ENCODE measurements at places on chromosomes 6 and 20.
A peak's percentile ranks its signal among the peaks of the same experiment; 100 is the strongest.

DNA sequence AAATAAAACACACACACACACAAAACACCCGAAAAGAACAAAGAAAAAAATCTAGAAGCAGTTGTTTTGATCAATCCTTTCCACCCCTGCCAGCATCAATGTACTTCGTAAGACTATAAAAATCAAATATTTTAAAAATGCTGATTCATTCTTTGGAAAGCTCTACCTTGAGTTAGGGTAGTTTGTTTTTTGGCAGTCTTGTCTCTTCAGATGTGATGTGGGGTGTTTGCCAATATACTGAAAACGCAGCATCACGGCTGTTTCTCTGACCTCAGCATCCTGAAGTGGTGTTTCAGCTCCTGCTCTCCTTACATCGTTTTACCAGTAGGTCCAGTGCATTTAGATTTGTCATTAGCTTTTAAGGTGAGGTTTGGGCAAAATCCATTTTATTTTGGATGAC lies 526.0 kb downstream of the UTRN start:
- no peak for DNase-seq

DNA sequence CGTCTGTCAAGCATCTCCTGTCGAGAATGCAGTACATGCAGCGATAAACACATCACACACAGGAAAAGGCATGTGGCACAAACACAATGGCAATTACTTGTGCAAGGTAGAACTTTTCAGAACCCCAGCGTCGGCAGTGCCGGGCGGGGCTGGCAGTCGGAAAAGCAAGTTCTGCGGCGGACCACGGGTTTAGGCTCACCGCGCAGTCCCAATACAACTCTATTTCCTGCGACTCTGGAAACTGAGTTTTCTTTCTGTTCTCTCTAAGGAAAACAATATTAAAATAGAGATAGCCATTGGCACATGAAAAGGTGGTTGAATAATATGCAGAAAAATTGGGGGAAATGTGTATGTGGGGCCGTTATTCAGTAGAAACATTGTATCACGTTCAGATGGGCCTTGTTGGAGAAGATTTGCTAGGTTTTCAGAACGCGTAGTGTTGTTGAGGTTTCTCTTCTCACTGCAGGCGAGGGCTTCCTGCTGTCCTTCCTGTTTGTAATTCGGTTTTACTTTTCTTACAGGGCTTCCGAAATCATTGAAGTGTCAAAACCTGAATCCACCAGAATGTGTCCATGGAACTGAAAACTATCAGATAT lies 369.5 kb downstream of the THBS2 start:
- no peak for DNase-seq

DNA sequence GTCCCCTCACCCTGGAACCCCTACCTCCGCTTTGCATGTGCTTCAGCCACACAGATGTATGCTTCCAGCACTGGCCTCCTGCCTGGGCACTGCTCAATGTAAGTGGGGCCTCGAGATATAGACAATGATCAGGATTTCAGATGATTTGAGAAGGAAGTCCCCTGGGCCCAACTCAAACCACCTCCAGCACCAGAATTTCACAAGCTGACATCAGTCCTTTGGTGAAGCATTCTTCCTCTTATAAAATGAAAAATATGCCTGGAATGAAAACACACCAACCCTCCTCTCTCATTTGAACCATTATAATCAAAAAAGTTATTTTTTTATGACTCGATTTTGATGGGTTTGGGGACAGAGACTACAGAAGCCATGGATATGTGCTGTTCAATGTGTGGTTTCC lies 48.5 kb downstream of the BTBD3 start:
- DNase-seq: no peak

DNA sequence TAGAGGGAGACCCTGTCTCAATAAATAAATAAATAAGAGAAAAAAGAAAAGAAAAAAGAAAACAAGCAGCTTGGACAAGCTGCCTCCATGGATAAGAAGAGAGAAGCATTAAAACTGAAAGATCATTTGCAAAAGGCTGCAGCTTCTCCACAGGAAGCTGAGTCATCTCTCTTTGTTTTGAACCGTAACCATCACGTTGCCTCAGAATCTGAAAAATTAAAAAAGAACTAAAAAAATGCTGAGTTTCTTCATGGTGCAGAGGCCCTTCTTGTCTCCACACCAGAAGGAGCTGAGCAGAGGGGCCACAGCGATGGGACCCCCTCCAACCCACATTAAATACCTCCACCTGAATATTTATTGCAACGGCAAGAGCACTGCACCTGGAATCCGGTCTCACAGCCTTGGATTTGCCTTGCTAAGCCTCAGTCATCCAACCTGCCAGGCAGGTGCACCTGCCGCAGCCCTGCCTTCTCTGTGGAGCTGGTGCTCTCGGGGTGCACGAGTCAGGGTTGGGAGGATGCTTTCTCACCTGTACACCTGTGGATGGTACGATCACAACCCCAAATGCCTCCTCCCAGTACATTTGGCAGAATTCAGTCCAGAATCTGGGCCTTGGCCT lies 28.1 kb downstream of the TOX2 start:
- DNase-seq: peak; percentile 74

GRCh38 chr6:86629123-86629522 lies 308.2 kb upstream of the HTR1E start:
- DNase-seq: no peak

Measured in AG08396 (cell line).